Hematopoietic multipotent progenitor cell treated with erythropoietin and hydrocortisone succinate and interleukin-3 and kit ligand, for 6 days (in vitro differentiated cells): ENCODE measurements at places on chromosomes 6 and 20.
A peak's percentile ranks its signal among the peaks of the same experiment; 100 is the strongest.

DNA sequence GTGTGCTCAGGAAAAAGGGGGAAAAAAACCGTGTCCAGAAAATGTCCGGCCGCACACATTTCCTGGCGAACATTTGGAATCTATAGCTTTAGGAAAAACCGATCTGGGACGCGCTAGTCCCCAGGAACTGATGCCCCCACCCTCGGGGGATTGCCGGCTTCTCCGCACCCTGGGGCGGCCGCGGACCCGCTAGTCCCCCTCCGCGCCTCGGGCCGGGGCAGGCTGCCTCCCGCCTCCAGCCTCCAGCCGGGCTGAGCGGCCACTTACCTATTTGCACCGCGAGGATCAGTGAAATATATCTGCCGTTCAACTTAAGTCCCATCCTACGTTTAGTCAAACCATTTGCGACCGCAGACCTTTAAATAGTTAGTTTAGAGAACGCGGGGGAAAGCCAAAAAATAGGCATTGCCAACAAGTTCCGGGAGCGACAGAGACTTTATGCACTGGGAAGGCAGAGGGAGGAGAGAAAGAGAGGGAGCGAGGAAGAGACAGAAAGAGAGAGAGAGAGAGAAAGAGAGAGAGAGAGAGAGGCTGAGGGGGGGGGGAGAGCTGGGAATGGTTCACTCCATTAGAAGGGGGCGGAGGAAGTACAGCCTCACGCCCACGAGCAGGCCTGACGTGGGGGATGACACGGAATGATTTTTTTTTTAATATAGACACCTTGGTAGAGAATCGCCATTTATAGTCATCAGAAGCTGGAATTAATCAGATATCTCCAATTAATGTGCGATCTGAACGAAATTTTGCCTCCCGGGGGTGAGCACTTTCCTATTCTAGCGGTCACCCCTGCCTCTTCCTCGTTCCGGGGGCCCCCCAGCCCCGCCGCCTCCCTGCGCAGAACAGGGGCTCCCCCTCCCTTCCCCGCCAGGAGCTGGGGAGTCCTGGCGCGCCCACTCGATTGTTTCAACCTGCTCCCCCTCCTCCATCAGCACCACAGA, at the start of gene NRN1:
Gene NRN1, minus strand, starts transcription at position 498 of the 938 bp plus-strand sequence. Its CDS starts 176 bp downstream, at position 322.
- no peak for DNase-seq

DNA sequence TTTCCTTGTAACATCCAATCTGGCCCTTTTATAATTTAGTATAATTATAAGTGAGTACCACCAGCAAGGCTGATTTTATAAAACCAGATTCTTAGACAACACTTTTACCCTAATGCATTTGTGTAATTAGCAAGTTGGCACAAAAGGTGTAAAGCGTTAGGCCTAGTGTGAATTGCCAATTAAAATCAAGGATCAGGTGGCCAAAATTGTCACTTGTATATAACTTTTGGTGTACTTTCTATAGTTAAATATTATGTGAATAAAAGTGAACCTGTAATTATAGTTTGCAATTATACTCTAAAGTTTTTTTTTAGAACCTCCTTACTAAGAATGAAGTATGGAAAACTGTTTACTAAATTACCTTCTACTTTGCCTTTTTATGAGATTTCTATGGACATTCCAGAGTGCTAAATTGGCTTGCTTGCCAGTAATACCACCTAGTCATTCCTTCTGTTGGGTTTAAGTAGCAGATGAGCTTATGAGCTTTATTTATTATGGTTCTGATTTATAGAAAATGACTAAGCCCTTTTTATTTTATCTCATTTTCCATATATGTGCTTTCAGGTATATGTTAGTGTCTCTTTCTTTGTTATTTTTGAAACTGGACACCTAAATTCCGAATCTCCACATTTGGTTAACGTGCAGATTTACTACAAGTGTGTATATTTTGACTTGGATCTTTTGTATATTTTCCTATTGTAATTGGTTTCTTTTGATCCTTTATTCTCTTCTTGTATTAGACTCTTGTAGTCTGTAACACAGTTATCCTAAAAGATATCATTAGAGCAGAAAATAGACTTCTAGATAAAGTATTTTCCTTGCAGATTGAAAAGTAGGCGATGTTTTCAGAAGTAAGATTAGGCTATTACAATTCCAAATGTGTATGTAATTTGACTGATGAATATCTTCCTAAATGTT, 3.9 kb downstream of the STXBP5 start:
- no peak for DNase-seq

- no peak for DNase-seq
Measured at GRCh38 chr20:23451956-23452487, 654 bp downstream of the CST11 start.

DNA sequence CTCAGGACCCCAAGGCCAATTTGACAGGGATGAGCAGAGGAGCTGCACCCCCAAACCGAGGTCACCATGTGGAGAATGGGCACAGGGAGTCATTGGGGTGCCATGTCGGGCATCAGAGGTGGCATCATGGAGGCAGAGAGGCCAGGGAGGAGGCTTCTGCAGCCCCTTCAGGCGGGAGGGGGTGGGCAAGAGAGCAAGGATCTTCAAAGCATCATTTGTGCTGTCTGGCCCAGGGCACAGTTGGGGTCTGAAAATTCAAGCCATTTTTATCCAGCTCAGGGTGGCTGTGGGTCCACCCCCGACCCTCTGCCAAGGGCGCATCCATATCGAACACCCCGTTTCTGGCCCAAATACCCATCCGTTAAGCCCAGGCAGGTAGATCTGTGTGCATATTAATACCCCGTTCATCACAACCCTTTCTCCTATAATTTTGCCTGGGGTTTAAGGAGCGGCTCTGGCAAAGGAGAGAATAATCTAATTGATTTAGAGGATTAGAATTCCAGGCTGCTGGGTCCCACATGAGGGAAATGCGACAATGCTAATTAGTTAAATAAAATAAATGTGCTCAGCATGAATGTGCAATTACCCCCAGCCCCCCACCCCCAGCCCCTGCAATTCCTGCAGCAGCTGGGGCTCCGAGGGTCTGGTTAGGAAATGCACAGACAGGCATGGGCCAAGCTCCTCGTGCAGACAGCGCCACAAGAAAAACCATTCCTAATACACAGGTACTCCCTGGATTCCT, 31.9 kb downstream of the VSTM2L start:
- no peak for DNase-seq

- DNase-seq, result no peak
Measured at GRCh38 chr6:33164176-33164575, 28.1 kb downstream of the COL11A2 start.

- DNase-seq, result no peak
Measured at GRCh38 chr20:9348316-9348715, 166.1 kb upstream of the LAMP5 start.

GRCh38 chr6:7124114-7124513, 16.4 kb downstream of the RREB1 start:
- DNase-seq, result no peak

DNA sequence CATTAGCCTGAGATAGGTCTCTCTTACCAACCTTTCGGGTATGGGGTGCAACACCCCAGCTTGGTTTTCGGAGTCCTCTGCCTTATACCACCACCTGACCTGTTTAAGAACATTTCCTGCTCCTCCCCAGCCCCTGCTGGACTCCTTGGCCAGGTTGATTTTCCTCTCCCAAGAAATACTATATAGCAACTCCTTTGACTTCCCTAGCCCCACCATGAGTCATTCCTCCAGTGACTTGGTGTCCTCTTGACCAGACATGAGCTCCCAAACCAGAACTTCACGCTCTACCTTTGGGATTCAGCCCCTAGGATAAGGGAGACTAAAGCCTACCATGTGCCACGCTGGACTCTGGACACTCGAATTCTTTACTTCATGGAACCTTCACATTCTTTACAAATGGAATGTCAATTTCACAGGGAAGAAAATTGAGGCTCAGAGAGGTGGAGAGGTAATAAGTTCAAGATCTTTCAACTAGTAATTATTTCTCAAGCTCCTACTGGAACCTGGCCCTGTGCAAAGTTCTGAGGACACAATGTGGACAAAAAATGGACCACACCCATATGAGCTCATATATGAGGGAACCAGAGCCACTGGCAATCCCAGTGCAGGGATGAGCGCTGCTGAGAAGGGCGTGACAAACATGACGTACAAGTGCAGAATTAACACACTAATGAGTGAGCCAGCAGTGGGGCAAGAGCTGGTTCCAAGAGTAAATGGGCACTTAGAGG, 48.2 kb downstream of the SIRPA start:
- no peak for DNase-seq

- no peak for DNase-seq
Measured at GRCh38 chr20:2038161-2038560, 44.3 kb upstream of the PDYN start.

GRCh38 chr20:1842281-1842680, 52.9 kb upstream of the SIRPA start:
- DNase-seq, result no peak

DNA sequence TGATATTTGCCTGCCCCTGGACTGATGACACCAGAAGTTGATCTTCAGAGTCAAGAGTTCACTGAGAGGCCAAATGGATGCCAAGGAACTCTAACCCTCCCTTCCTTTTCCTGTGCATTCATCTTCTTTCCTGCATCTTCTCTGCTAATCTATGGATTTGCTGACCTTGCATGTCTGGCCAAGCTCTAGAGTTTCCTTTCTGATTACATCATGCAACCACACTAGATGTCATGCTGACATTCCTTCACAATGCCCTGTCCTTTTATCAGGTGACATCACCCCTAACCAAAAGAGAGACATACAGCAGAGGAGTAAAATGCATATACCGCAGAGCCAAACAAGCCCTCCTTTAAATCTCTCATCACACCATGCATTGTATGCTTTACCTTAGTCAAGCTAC, 487.6 kb downstream of the TFAP2A start:
- DNase-seq, result no peak

GRCh38 chr6:82118150-82118562, 129.4 kb downstream of the IBTK start:
- peak; percentile 20 for DNase-seq

DNA sequence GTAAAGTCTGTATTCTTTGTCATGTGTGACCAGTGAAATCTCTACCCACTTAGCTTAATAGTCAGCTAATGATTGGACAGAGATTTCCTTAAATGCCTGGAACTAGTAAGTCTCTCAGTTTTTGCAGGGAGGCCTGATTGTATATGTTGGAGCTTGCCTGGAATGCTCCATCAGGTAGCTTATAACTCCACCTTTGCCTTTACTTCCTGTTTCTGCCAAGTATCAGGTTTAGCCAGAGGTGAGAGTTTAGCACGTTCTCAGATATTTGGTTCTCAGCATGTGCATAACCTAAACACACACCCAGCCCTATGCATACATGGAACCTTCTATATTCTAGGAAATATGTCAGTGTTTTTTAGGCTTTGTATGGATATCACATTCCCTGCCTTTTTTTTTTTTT, 435.3 kb downstream of the CDKAL1 start:
- DNase-seq, result no peak

GRCh38 chr6:19866985-19867627, 29.9 kb downstream of the ID4 start:
- no peak for DNase-seq

DNA sequence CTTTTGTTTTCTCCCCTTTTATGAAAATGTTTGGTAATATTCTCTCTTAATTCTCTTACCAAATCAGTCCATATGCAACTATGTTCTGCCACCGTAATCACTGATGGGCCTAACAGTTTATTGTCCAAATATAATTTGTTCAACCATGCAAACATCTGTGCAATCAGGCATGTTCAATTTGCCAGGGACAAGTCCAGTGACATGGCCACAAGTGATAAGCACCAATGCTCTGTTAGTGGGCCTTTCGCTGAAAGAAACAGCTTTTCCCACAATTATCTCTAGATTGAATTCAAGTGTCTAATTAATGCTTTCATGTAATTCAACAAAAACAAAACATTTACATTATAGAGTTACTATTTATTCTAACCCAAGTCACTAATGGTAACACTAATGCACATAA, 53.3 kb downstream of the EPB41L2 start:
- DNase-seq, result no peak

GRCh38 chr6:119077643-119078375, 655 bp downstream of the FAM184A start:
- peak; percentile 33 for DNase-seq

- no peak for DNase-seq
Measured at GRCh38 chr20:55888685-55889084, 116.6 kb downstream of the CBLN4 start.

DNA sequence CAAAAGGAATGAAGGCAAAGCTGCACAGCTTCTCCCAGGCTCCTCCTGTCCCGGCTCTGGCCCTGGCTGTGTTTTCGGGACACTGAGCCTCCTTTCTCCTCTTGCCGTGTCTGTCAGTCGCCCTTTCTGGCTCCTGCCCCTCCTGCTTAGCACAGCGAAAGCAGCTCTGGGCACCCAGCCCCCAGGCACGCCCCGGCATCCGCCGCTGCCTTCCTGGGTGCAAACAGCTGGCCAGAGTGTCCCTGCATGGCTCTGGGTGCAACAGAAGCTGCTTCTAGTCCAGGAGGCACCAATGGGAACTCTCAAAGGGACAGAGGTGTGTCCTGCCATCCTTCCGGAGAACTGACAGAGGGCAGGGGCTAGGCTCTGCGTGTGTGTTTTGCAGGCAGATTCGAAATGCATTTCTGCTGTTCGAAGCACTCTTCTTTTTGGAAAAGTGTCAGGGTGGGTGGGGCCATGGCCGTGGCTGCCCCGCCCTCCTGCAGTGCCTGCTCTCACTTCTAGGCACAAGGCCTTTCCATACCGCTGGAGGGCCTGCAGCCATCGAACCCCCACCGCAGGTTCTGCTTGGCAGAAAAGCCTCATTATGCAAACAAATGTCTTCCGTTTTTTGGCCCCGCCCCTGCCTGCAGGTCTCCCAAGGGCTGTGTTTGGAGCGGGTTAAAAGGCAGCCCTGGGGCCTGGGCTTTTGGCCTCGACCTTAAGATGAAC, 15.5 kb downstream of the COL9A3 start:
- peak; percentile 95 for DNase-seq

DNA sequence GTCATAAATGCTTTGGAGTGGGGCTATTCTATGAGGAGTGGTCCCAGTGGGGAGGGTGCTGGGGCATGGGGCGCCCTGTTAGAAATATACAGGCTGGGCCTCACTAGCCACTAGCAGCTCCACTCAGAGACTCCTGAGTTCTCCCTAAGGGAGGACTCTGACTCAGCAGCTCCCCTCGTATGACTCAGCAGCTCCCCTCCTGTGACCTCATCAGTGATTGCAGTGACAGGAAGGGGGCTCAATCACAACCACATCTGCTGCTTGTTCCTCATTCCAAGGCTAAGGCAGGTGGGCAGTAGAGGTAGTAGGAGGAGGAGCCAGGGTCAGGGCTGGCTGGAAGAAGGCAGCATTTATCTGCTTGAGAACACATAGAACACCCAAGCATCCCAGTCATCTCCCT, 73.7 kb downstream of the PRND start:
- peak; percentile 80 for DNase-seq
